ENCODE measurements at places on chromosomes 16 and 17.

DNA sequence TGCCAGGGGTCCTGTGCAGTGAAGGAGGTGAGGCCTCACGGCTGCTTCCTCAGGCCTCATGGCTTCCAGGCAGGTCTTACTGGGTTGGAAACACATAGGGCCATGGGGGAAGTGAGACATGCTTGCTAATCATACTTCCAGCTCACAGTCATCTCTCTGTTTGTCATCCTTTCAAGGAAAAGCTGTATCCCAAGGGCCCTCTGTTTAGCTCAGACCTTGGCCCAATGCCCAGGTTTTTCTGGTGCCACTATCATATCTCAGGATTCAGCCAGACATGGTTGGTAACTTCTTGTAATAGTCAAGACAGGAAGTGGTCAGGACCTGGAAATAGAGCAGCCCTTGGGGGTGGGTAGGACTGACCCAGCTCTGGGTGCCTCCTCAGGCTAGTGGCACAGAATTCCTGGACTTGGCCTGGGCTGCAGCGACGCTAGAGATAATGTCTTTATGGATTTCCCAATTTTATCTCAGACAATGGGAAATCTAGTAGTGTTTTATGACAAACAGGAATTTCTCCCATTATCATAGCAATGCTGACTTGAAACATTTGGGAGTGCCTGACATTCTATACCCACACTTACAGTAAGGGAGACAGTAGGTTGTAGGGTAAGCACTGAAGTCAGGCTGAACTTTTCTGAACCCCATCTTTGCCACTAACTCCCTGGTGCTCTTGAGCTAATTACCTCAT is 13.5 kb upstream of the ITGB3 start:
- DNase-seq = peak; percentile 93

- no peak for DNase-seq
Observed at GRCh38 chr16:23905027-23905426, 69.2 kb downstream of the PRKCB start.

- DNase-seq = no peak
Observed at GRCh38 chr16:86578611-86579267, 390 bp downstream of the FOXL1 start.

DNA sequence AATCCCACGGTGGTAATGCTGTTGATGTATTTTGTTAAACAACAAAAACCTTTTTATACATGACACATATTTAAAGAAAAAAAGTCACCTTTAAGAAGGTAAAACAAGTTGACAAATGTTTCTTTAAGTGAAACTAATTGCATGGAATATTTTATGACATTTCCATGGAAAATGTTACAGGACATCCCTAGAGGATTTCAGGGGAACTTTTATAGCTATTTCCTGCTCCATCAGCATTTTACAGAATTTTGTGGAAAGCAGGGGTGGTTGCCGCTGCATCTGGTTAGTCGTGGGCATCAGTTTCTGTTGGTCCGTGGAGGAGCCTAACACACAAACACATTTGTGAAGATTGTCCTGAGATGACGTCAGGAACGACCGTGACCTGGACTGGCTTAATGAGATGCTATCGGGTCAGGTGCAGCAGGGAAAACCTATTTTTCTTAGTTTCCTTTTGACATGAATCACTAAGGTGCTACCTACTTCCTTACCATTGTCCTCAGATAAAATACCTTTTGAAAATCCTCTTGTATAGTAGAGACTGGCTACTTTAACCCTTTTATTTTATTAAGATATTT is 305.1 kb downstream of the MAP2K6 start:
- no peak for DNase-seq

DNA sequence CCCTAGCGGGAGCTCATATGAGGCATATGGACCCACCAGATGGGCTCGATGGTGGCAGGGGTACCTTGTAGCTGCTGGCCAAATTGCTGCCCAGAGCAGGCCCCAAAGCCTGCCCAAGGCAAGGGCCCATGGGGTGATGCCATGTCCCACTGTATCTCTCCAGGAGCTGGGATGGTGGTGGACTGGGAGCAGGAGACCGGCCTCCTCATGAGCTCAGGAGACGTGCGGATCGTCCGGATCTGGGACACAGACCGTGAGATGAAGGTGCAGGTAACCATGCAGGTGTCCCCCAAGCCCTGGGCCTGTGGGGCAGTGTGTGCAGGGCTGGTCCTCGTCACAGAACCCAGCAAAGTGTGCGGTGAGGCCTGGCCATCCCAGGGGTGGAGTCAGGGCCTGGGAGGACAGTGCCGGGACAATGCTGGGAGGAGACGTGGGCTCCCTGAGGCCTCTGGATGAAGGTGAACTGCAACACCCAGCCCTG is 34.1 kb upstream of the CHMP6 start:
- DNase-seq = no peak

DNA sequence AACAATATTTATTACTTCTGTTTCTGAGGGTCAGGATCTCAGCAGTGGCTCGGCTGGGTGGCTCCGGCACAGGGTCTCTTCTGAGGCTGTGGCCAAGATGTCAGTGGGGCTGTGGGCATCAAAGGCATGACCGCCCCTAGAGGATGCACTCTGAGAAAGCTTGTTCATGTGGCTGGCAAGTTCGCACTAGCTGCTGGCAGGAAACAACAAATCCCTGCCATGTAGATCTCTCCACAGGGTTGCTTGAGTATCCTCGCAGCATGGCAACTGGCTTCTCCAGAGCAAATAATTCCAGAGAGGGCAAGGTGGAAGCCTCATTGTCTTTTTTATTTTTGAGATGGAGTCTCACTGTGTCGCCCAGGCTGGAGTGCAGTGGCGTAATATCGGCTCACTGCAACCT is 12.5 kb downstream of the KCTD13 start:
- no peak for DNase-seq

DNA sequence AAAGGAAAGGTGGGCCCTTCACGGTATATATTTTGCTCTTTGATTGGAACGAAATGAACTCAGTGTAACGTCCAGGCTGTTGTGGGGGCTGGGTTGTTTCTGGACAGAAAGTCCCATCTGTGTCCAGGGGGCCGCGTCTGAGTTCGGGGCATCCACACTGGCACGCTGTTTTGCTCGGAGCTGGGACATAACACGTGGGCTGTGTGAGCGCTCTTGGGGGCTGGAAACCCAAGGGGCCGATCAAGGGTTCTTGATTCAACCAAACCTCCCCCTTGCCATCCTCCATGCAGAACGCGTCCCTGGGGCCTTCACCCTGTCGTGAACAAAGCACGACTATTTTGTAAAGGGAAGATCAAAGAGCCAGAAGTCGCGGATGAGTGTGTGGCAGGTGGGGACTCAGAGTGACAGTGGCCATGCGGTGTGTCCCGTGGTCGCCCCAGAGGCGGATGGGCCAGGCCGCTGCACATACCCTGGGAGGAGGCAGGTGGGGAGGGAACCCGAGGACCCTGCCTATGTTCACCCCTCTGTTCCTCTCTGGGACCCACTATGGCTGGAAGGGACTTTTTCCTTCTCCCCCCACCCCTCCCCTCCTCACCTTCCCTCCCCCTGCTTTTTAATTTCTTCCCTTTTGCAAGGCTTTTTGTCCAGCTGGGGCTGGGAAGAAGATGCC is 387.2 kb downstream of the SEC14L1 start:
- no peak for DNase-seq

GRCh38 chr17:31431098-31431851 is 39.8 kb downstream of the RAB11FIP4 start:
- DNase-seq = no peak

- DNase-seq = no peak
Observed at GRCh38 chr17:74963656-74964055, 8.9 kb downstream of the HID1 start.

DNA sequence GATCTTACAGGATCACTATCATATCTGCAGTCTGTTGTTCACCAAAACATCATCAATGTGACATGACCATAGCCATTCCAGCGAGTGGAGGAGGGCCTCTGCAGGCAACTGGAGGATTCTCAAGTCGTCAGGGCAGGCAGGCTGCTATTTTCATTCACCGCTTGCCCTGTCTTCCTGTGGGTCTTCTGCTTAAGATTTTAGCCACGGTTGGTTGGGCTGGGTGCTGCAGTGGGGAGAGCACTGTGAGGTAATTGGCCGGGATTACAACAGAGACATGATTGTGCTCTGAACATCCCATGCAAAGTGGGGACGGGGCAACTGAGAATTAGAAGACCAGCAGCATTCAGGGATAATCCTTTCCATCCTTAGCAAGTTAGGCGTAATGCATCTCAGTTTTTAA is 245.9 kb downstream of the CPPED1 start:
- DNase-seq = no peak

DNA sequence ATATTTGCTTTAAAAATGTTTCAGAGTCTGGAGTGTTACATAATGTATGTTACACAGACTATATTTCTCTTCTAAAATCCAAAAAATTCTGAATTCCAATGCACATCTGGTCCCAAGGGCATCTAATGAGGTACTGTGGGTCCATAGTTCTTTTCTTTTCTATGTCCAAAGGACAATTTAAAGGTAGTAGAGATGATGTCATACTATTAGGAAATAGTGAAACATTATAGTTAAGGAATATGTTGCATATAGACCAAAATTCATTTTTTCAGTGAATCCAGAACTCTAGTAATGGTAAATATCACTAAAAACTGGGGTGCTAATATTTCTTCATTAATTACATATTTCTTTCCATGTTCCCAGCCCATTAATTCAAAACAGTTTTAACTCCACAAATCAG is 23.0 kb downstream of the NME2 start:
- DNase-seq = no peak

- DNase-seq = peak; percentile 84
Observed at GRCh38 chr17:78315355-78316114, 44.3 kb downstream of the SOCS3 start.

- no peak for DNase-seq
Observed at GRCh38 chr17:67712375-67712774, 5.4 kb upstream of the NOL11 start.

DNA sequence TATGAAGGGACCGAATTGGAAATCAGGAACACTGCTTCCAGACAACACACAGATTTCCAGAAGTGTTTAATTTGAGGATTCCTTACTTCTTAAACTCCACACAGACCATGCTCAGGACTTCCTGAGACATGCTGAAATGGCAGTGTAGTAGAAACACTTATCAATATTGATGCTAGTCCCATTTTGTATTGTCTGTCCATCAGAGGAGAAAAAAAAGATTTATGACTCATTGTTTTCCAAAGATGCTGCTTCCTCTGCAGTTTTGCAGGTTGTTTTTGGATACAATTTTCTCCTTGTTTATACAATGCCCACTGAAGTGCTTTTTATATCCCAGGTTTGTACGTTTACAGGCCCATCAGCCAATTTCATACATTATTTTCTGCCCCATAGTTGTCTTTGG is 68.3 kb upstream of the TANC2 start:
- DNase-seq = no peak

DNA sequence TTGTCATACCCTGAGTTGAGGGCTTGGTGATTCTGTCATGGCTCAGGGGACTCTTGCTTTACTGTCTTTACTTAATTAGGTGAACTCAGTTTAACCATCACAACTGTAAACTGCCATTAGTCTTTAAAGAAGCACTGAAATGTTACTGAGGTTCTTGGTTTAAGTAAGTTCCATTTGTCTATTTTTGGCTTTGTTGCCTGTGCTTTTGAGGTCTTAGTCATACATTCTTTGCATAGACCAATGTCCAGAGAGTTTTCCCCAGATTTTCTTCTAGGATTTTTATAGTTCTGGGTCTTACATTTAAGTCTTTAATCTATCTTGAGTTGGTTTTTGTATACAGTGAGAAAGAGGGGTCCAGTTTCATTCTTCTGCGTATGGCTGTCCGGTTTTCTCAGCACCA is 137.5 kb downstream of the SOCS1 start:
- DNase-seq = no peak

GRCh38 chr17:28718333-28719020 is 809 bp upstream of the RAB34 start:
- DNase-seq = no peak

GRCh38 chr17:44354582-44355561 is 8.8 kb downstream of the FAM171A2 start:
- DNase-seq = no peak

DNA sequence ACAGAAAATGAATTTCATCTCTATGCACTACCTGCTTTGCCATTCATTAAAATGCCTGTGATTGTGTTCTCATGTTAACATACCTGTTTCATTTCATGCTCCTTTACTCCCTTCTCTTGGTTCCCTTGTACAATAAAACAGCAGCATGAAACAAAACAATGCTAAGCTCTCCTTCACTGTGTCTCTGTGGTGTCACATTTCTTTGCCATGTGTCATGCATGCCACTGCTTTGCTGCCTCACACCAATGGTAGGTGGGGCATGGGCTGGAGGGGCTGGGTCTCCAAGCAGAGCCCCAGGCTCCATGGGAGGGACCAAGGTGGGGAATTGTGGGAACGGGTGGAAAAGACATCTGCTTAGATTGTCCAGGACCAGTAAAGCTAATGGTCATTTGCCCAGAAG is 83.6 kb downstream of the RGS9 start:
- DNase-seq = no peak

DNA sequence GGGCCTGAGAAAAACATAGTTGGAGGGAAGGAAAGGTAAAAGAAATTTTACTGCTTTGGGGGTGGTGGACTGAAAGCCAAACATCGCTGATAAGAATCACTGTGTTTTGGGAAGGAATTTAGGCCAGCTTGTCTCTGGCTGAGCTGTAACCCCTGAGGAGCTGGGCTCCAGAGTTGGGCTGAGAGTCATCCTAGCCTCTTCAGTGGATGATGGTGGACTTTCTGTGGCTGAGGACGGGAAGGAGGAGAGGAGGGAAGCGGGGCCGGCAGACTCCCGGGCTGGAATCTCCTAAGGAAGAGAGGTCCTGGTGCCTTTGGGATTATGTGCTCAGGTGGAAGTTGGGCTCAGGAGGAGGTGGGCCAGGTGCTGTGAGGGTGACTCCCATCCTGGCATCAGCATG is 8.6 kb downstream of the WNT9B start:
- no peak for DNase-seq

- no peak for DNase-seq
Observed at GRCh38 chr16:54980821-54981220, 50.2 kb downstream of the IRX5 start.

DNA sequence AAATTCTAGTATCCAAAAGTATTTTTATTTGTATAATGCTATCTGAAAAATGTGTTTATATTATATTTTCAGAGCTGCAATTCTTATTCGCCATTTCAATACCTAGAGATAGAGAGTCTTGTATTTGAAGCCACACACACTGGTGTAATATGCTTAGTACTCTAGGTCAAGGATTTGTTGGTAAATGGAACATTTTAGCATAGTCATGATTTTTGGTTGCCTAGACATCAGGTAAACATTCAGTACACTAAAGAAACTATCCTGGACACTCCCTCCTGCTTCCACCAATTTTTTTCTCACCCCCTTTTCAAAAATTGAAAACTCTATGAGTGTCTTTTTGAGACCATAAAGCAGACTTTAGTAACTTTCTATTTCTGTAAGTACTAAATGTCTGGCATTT is 20.8 kb downstream of the ABHD15 start:
- no peak for DNase-seq

GRCh38 chr16:63312346-63312745 is 1276.1 kb upstream of the CDH8 start:
- no peak for DNase-seq
